T-helper 17 cell (primary cell): ENCODE measurements at places on chromosomes 1 and 21. TPM values are rescaled to one million over a fixed set of nuclear protein-coding genes. Genes with fewer than 3 reads are reported as not detected.

DNA sequence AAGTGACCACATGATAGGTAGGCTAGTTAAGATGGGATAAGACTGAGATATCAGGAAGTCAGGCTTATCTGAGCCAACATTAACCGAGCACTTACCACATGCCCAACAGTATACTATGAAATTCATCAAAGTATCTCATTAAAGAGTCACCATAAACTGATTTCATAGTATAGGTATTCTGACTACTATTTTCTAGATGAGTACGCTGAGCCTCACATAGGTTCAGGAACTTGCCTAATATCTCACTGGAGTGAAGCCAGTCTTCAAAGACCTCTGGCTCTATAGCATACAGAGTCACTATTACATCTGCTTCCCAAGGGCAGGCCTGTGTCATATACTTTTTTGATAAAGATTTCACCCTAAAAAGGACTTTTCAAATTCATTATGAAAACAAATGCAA is 115.6 kb upstream of the NGF start:
- DNase-seq = no peak

GRCh38 chr1:67896826-67897225 is 63.6 kb upstream of the GNG12 start:
- no peak for DNase-seq

DNA sequence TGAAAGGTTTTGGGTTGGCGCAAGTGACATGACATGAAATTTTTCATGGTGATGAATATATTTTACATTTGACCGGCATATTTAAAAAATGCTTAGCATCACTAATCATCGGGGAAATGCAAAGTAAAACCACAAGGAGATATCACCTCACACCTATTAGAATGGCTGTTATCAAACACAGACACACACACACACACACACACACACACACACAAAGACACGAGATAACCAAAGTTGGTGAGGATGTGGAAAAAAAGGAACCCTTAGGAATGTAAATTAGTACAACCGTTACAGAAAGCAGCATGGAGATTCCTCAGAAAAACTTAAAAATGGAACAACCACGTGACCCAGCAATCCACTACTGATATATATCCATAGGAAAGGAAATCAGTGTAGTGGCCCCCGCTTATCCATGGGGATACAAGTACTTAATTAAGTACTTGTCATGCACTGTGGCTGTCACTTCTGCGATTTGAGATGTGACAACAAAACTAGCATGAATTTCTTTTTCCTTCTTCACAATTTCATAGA is 15.9 kb upstream of the PRELP start:
- no peak for DNase-seq

DNA sequence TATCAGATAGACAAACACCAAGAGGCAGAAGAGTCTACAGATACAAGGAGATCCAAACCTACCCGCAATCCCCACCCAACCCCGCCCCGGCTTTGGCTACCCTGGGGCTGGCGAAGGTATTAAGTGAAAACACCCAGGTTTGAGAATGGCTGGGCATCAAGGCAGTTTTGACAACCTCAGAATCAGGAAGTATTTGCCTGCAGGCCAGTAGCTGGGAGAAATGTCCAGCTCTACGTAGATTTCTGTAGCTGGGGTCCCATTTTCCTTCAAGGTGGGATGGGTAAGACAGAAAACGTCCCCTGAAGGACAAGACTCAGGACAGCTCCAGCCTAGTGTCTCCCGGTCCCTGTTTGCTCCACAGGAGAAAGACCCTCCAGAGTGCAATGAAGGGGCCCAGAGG is 101.8 kb upstream of the ERG start:
- DNase-seq = no peak

DNA sequence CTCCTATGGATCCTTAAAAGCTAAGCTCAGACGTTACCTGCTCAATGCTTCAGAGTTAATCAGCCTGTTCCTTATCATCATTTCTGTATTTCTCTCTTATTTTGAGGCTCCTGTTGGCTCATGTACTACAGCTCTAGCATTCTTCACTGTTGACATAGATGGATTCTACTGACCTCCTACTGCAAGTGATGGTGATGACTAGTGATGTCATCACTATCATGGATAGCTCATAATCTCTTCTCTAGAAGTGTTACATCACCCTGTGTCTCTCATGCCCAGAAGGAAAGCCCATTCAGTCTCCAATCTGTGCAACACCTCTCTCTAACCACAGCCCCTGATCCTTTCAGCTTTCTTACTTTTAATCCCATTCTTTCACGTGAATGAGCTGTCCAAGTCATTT is 168.2 kb upstream of the DPT start:
- no peak for DNase-seq

Gene C1orf226
- not detected for total RNA-seq

Gene CD48
- 386 TPM for total RNA-seq

GRCh38 chr21:29939924-29940275 is at the start of gene GRIK1:
TSS of gene GRIK1 (minus strand) at chr21:29939996.
- no peak for DNase-seq

DNA sequence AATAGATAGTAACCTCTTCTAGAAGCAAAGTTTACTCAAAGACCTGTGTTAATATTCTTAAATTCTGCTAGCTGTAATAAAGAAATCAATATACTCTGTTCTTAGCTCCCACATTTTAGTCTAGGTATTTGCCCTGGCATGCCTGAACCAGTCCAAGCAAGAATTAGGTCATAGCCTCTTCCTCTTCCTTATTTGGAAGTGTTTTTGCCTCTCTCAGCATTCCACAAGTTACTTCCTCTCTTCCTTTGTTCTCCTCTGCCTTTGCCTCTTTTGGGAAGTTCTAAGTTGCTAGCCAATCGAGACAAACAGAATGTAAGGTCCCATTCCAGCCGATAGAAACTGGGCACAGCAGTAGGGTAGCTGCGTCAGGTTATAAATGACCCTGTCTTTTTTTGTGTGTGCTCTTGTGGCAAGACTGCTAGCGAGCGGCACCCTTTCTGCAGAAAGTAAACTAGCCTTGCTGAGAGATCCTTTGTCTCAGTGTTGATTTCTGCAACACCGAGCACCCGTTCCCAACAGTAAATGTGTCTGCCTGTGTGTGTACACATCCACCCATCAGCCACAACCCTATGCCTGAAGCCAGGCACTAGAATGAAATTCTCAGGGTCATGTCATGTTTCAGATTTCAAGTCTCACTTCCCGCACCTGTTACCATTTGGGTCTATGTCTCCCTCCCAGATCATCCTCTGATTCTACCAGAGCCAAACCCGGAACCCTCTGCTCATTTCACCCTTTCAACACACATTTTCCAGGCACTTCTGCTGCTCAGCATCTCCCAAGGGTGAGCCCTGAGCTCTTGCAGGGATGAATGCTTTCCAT is 37.5 kb downstream of the LRRC3 start:
- DNase-seq = no peak

Gene MAN1A2
- total RNA-seq = 51.6 TPM

Gene LMOD1
- not detected for total RNA-seq

- DNase-seq = no peak
Measured at GRCh38 chr1:190179817-190180216, 297.8 kb downstream of the BRINP3 start.

DNA sequence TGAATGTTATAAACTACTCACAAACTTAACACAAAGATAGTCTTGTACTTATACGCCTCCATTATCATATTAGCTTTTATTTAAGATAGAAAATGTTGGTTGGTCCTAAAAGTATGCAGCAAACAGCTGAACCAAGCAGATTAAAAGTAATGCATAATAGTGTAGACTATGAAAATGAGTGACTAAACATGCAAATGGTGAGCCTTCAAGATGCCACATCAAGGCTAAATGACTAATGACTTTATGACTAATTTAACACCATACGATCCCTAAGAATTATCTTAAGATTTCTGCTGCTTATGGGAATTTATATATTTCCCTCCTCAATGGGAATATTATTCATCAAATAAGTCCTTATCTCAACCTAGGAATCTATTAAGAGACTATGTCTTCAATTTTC is 4.6 kb downstream of the GPATCH2 start:
- no peak for DNase-seq

Gene HFM1
- total RNA-seq = not detected

DNA sequence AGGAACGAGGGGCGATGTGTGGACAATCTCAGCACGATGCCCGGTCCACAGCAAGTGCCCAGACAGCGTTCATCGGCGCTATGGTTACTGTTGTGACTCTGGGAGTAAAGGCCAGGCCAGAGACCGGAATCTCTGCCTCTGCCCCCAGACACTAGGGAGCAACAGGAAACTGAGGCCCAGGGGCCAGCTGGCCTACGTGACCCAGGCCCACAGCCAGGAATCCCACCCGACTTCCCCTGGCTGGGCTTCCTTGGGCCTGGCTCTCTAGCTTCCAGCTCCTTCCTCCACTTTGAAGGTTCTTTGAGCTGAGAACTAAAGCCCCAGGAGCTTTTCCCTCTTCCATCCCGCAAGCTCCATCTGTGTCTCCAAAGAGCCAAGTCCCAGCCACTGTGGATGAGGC is 4.6 kb downstream of the LRP8 start:
- DNase-seq = no peak

Gene IL19
- total RNA-seq = not detected

DNA sequence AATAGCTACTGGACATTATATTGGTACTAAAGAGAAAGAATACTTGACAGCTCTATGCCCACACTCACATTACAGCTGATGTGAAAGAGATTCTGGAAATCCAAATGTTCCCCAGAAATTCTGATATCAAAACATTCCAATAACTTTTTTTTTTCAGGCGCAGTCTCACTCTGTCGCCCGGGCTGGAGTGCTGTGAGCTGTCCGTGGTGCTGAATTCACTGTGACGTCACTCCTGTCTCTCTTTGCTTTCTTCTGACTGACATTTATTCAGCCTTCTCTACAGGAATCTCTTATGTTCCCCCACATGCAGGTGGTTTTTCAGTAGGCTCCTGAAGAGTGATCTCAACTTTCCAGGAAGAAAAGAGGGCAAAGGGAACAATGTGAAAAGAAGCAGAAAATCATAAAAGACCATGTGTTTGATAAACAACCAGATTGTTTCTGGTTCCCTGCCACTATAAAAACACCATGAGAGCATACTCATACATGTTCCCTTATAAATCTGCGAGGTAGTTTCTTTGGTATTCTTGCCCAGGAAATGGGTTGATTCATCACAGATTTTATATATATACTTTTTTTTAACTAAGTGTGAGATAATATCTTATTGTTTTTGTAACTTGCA is 6.2 kb downstream of the S100A7A start:
- peak; percentile 27 for DNase-seq

- DNase-seq = no peak
Measured at GRCh38 chr1:214404154-214404553, 123.2 kb downstream of the SMYD2 start.

Gene ITGB3BP
- 13.3 TPM for total RNA-seq

DNA sequence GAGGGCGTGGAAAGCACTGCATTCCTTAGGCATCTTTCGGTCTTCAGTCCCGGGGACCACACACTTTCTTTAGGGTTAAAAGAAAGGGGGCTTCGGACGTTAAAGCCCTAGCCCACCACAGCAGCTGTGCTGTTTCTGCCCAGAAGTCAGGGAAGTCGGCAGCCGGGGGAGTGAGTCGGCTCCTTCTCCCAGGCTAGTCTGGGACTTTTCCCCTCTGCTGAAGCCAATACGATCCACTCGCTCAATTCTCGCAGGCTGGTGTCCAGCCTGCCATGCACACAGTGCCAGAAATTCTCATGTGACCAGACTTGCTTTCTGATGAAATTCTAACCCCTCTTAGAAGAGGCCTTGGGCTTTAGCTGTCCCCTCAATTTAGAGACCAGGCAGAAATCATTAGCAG is 67.7 kb downstream of the BCAR3 start:
- DNase-seq = no peak
